ENCODE measurements at places on chromosomes 5 and 9.

GRCh38 chr5:125148076-125148475 lies 401.6 kb upstream of the ZNF608 start:
- DNase-seq, result no peak

DNA sequence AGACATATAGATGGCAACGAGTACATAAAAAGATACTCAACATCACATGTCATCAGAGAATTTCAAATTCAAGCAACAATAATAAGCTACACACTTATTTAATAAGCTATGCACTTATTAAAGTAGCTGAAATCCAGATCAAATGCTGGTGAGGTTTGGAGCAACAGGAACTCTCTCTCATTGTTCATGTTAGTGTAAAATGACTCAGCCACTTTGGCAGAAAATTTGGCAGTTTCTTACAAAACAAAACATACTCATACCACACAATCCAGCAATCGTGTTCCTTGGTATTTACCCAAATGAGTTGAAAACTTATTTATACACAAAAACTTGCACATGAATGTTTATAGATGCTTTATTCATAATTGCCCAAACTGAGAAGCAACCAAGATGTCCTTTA lies 131.5 kb upstream of the NFIL3 start:
- no peak for DNase-seq

DNA sequence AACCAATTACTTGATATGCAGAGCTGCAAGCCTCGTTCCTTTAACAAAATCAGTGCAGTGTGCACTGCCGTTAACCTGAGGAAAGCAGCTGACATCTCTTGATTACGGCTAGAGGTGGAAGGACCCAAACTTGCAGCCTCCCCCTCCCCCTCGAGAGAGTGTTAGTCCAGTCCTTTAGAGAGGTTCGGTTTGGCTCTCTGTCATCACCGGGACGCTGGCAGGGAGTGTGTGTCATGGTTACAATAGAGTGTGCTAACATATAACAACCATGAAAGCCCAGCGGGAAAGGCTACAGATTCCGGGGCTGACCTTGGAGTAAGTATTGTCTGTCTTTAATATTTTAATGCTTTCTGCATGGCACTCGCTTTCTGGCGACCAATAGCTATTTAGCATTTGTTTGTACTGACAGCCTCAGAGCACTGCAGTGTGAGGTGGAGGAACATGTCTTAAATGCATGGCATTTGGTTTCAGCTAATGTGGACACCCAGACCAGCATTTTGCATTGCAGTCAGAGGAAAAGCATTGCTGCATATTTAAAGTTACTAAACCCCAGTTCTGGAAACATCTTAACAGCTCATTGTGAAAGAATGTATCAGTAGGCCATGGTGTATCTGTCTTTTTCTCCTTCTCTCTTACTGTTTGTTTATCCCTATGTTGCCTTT lies 237.5 kb downstream of the CD180 start:
- peak; percentile 60 for DNase-seq

- no peak for DNase-seq
Observed at GRCh38 chr5:96904054-96904931, 28.0 kb downstream of the ERAP2 start.

- DNase-seq, result peak; percentile 25
Observed at GRCh38 chr5:57488215-57488955, 5.8 kb upstream of the ACTBL2 start.

GRCh38 chr9:75712700-75713099 lies 177.8 kb upstream of the PCSK5 start:
- DNase-seq, result no peak

- DNase-seq, result no peak
Observed at GRCh38 chr9:108642871-108643270, 212.9 kb downstream of the ACTL7B start.

DNA sequence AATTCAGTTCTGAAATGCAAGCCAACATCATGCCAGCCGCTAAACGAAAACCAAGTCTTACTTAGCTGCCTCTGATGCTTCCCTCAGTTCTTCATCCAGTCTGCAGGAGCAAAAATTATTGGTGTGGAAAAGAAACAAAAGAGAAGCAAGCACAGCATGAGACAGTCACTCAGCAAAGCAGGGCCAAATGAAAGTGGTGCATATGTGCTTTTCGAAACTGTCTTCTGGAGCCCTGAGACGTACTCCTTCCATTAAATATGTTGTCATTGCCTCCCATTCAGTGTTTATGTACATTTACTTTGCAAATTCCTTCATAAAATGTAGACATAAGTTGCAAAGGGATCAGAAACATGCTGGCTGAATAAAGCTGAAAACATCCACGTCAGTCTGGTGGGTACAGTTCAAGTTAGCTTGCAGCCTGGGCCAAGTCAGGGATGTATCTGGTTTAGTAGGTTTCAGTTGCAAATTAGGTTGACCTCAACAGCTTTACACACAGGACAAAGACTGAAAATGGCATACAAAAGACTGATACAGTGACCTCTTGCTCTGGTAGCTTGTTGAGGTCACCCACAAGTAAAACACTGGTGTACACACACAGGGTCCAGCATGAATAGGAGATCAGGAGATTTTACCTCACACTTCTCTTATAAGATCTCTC lies 139.7 kb upstream of the PCA3 start:
- DNase-seq, result no peak

DNA sequence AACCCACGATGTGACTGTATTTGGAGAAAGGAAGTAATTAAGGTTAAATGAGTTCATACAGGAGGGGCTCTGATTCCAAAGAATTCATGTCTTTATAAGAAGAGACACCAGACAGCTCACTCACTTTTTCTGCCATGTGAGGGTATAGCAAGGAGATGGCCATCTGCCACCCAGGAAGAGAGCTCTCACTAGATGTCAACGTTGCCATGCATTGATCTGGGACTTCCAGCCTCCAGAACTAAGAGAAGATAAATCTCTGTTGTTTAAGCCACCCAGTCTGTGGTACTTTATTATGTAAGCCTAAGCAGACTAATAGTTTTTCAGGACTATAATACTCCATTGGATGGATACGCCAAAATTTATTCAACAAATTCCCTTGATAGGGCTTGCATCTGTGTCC lies 89.8 kb upstream of the RAD23B start:
- no peak for DNase-seq

DNA sequence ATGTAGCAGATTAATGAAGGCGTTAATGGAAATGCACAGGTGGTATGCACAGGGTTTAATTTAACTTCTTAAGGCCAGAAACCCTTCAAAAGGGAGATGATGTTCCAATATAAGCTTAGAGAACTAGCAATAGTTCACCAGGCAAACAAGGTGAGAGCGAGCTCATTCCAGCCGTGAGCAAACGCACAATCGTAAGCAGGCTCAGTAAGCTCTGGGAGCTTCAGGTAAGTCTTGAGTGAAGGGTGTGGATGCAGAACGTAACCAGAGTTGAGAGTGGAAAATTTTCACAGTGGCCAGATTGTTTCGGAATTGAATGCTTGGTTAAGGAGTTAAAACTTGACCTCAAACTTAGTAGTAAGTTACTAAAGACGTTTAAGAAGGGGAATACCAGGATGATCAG lies 5.7 kb downstream of the EQTN start:
- DNase-seq, result no peak

- DNase-seq, result no peak
Observed at GRCh38 chr5:107168086-107168485, 502.7 kb downstream of the EFNA5 start.

DNA sequence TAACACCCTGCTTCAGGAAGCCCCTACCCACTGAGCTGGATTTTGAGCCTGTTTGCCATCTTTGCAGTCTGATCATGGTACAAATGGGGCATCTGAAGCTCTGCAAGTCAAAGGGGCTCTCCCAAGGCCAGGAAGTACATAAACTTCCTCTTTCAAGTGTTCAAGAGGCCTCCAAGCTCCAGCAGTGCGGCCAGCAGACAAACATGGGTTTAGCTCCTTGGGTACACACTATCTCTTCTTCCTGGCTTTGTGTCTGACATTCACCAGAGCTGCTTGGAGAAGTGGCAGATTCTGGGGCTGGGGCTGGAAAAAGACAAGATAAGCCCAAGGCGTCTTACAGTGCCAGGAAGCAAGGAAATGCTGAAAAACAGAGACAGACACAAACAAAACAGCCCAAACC lies 34.1 kb downstream of the LAMC3 start:
- DNase-seq, result no peak

GRCh38 chr5:139686706-139687441 lies 38.7 kb downstream of the CXXC5 start:
- no peak for DNase-seq

DNA sequence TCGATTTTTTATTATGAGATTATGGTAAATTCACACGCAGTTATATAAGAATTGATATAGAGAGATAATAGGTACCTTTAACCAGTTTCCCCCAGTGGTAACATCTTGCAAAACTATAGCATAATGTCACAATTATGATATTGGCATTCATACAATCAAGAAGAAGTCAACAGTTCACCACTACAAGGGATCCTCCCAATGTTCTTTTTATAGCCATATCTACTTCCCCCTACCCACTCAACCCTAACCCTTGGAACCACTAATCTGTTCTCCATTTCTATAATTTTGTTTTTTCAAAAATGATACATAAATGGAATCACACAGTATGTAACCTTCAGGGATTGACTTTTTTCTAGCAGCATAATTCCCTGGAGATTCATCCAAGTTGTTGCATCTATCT lies 9.8 kb downstream of the ACTL7B start:
- DNase-seq, result no peak

GRCh38 chr9:76817489-76817888 lies 53.3 kb downstream of the PCA3 start:
- peak; percentile 36 for DNase-seq

GRCh38 chr5:173800340-173800739 lies 87.8 kb upstream of the CPEB4 start:
- no peak for DNase-seq

GRCh38 chr9:127559247-127559680 lies 52.8 kb upstream of the STXBP1 start:
- DNase-seq, result no peak

DNA sequence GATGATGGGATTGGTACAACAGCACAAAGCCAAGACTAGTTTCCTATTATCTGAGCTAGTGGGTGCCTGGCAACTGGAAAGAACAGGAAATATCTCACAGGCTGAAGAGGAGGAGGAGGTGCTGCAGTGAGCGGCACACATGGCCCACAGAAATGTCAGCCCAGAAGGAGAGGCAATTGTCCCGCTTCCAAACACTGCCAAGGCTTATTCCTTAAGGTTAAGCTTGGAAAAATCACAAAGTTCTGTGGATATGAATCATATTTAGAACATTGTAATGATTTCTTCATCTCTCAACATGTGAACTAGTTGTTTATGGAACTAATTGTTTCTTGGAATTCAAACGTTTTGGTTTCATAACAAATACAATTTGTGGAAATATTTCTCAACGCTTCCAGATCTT lies 1019.5 kb upstream of the SEMA6A start:
- DNase-seq, result no peak

GRCh38 chr5:58930520-58930919 lies 347.6 kb downstream of the RAB3C start:
- DNase-seq, result no peak

- DNase-seq, result no peak
Observed at GRCh38 chr5:74798977-74799911, 32.2 kb downstream of the NSA2 start.

DNA sequence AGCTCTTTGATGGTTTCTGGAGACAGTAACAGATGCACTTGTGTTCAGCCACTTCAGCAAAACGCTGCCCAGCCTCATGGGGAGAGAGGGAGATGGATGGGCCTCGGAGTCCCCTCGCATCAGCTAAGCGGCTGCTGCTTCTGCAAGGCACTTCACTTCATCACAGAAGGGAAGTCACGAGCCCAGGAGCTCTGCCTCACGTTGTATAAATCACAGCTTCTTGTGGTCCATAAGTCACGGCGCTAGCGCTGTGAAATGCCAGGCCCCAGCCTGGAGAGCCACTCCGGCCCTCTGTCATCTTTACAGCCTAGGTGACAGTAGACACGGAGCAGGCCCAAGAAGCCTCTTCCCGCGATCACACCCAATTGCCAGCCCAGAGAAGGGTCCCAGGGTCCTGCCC lies 23.4 kb downstream of the DBH start:
- DNase-seq, result no peak

- DNase-seq, result no peak
Observed at GRCh38 chr9:14308853-14309145, 5.1 kb downstream of the NFIB start.

DNA sequence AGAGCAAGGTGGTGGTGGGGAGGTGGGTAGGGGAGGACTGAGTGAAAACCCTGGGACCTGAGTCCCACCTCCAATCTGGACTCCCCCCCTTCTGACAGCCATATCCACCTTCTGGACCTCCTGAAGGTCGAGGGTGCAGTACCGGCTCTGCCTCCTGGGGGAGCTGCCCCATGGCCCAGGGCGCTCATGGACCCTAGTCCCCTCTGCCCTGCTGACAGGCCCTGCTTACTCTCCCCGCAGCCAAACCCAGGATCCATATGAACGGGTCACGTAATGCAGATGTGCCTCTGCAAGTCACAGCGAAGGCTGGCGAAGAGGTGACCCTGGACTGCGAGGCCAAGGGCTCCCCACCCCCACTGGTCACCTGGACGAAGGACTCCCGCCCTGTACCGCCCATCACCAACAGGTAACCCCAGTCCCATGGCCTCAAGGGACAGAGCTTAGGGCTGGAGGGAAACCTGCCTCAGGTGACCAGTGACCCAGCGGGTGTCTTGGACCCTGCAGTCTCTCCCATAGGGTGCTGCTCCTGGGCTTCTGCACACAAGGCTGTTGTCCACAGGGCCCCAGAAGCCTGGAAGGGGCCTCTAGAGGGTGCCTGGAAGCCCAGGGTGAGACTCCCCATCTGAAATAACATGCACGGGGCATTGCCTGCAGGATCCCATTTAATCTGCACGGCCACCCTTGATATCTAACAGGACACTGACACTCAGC lies 61.7 kb downstream of the HMCN2 start:
- DNase-seq, result no peak

DNA sequence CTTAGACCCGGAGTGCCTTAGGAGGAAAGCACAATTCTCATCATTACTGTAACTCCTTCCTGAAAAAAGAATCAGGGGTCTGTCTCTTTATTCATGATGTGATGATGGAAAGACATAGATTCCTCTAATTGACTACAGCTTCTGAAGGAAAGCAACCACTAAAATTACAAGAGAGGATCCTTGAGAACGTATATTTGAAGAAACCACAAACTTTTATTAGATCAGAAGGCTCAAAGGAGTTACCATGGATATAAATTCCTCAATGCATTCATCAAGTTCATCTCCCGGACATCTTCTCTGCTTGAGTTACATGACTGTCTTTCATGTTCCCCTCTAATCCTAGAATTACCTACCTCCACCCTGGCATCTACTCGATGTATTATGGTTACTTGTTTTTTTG lies 104.1 kb upstream of the PAPPA start:
- no peak for DNase-seq

- no peak for DNase-seq
Observed at GRCh38 chr5:17412760-17413671, 85.0 kb upstream of the TAF11L2 start.

DNA sequence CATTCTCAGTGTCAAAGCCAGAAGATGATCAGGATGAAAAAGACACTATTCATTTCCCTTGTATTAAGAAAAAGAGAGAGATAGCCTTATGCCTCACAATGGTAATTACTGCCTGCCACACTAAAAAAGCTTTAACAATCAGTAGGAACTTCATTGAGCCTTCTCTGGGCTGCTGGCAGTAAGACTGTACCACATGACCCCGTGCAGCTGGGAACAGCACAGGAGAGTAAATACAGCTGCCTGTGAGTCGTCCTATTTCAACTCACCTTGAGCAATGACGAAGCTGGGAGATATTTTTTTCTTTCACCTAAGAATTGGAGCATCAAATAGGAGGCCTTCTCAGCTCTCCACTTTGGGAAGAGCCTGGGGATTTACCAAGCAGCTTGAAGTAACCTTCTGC lies 316.3 kb downstream of the GABRB2 start:
- DNase-seq, result no peak

Data from GM03348 (cell line).